ENCODE measurements at places on chromosomes 16 and 17.

DNA sequence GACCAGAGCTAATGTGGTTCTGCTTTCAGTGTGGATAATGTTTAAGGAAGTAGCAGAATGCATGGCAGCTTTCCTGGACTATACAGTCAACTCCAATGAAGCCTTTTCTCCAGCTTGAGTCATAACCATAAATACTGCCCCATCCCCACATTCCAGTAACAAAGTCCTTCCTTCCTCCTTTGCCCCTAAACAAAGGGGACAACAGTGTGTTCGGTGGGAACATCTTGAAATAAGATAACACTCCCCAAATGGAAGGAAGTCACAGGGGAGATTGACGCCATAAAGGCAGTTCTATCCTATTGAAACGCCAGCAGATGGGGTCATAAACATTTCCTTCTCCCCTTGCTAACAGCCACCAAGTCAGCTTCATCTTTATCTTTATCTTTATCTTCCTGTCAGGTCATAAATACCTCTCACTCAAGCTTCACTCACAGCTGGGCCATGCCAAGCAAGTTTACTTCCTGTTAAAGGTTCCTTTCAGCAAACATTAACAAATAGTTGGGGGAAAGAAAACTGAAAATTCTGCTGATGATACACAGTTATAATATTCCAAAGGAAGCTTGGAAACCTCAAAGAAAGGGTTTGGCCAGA lies 136.7 kb downstream of the SNX11 start:
- no peak for DNase-seq

- DNase-seq, result no peak
Measured at GRCh38 chr17:74733365-74734122, 3.5 kb upstream of the RAB37 start.

GRCh38 chr17:65047941-65048340 lies 8.6 kb downstream of the GNA13 start:
- DNase-seq, result no peak

DNA sequence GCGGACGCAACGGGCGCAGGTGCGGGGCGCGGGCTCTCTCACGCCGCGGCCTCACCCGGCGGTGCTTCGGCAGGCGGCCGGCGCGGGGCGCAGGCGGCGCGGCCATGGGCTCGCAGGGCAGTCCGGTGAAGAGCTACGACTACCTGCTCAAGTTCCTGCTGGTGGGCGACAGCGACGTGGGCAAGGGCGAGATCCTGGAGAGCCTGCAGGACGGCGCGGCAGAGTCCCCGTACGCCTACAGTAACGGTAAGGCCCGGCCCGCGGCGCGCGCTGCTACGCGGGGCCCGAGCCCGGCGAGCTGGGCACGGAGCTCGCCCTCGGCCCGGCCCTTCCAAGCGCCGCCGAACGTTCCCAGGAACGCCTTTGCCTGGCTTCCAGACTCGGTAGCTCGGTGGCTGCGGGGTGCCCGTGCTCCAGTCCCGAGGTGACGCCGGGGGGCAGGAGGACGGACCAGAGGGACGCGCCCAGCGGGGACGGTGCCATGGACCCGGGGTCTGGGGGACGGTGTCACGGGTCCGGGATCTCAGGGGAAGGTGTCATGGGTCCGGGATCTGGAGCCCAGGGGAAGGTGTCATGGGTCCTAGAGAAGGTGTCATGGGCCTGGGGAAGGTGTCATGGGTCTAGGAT lies 435 bp downstream of the RAB40C start:
- DNase-seq, result no peak

GRCh38 chr17:76085066-76085730 lies 6.2 kb downstream of the ZACN start:
- no peak for DNase-seq

DNA sequence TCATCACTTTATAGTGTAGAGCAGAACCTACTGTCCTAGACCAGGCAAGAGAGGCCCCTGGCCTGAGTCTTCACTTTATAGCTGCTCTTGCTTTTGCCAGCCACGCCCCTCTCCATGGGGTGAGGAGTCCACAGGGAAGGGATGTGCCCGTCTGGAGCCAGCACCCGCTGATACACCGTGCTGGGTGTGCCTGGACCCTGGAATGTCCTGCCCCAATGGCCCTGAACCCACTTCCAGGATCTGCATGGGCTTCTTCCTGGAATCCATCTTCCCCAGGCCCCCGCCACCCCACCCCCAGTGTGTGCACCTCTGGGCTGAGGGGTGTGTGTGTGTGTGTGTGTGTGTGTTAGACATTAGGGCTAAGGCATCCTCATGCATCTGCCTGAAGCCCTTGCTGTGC lies 44.9 kb downstream of the MEOX1 start:
- no peak for DNase-seq

GRCh38 chr17:6632530-6632929 lies 8.0 kb downstream of the KIAA0753 start:
- DNase-seq, result no peak

GRCh38 chr16:8921347-8921984 lies 39.3 kb downstream of the LITAFD start:
- no peak for DNase-seq

DNA sequence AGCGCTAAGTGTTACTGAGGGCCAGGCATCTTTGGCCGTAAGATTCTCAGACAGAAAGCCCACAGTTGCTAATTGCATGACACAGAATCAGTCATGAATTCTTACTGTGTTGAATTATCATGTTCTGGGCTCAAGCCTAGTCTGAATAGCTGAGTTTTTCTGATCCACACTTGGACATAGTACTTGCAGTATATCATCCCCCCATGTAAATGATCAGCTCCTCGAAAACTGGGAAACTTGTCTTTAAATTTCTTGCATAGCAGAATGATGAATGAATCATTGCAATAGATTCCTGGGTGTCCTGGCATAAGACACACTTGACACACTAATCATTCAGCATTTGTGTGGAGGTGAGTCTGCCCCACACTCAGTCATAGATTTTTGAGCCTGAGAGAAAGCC lies 2.2 kb downstream of the MLYCD start:
- DNase-seq, result no peak

- peak; percentile 81 for DNase-seq
Measured at GRCh38 chr17:72392056-72393010, 271.5 kb downstream of the SOX9 start.

DNA sequence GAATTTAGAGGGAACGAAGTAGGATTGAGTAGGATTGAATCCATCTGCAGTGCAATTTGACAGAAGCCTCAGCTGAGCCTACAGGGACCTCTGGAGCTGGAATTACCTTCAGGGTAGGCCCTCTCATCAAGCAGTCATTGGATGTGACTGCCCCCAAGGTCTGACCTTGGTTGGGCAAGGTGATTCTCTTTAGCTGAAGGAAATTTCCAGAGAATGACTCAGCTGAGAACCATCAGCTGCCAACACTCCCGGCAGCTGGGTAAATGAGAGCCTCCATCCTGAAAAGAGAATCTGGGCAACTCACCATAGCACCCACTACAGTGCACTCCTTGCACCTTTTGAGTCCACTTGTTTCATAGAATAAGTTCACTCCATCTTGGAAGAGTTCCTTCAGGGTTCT lies 113.5 kb upstream of the MED13 start:
- peak; percentile 60 for DNase-seq

DNA sequence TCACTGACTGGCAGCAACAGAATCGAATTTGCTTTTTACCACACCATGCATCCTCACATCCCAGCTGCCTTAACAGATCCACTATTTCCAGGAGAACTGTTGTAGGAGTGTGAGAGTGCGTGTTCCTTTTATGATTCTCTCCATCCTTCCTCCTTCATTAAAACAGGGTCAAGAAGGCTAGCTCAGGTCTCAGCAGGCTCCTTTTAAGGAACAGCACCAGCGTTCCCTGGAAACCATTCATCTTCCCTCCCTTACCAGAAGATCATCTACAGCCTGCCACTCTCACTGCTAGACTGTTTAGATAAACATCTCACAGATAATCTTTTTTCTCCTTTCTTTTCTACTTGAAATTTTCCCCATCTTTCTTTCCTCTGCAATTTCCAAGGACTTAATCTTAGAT lies 1531.9 kb upstream of the CDH8 start:
- no peak for DNase-seq

- no peak for DNase-seq
Measured at GRCh38 chr17:58318627-58319172, 9.9 kb downstream of the TSPOAP1 start.

- DNase-seq, result no peak
Measured at GRCh38 chr16:68528233-68528632, 10.9 kb upstream of the ZFP90 start.

- no peak for DNase-seq
Measured at GRCh38 chr16:84782846-84783245, 36.9 kb upstream of the CRISPLD2 start.
